Left renal cortex interstitium (tissue), 4 donors: ENCODE measurements at places on chromosomes 13 and 19.

DNA sequence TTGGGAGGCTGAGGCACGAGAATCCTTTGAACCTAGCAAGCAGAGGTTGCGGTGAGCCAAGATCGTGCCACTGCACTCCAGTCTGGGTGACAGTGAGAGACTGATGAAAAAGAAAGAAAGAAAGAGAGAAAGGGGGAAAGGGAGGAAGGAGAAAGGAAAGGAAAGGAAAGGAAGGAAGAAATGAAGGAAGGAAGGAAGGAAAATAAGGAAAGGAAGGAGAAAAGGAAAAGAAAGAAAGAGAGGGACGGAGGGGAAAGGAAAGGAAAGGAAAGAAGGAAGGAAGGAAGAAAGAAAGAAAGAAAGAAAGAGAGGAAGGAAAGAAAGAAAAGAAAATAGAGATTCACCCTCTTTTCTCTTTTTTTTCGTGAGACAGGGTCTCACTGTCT is 8.7 kb downstream of the PDE4A start:
- no peak for DNase-seq

GRCh38 chr13:32736648-32737047 is 150.4 kb downstream of the PDS5B start:
- DNase-seq, result no peak

DNA sequence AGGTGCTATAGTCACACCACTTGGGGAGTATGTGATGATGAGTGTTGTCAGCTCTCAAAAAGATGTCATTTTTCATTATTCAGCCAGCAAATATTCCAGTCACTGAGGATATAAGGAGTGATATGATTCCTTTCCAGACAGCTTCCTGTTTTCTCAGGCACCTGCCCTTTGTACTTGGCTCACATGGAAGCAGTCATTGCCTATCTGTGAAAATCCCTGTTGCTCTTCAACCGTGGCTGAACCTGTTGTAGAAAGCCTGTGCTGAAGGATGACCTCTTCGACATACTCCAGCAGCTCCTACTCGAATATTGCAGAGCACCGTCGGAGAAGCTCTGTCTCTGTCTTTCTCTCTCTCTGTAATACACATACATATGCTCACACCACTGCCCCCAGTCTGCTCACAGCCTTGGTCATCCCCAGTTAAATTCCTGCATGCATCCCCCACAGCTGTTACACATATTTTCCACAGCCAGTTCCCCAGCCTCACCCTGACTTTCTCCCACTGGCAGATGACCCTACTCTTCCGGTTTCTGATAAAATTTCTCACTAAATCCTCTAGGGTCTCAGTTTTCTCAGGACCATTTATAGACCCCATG is 204.2 kb upstream of the ARGLU1 start:
- DNase-seq, result no peak

- no peak for DNase-seq
These were observed 676 bp downstream of the CD320 start for GRCh38 chr19:8307400-8307964.
